ENCODE measurements at places on chromosomes 2 and 18. TPM values are rescaled to one million over a fixed set of nuclear protein-coding genes. Genes with fewer than 3 reads are reported as not detected.

Gene SNORC
- total RNA-seq = 0.96 TPM

Gene AGXT
- total RNA-seq = not detected

Gene LGALSL
- total RNA-seq = 43.2 TPM

Gene KHK
- 4.9 TPM for total RNA-seq

Gene ICA1L
- 2.3 TPM for total RNA-seq

Gene NDUFAF7
- 16.7 TPM for total RNA-seq

Gene GLS
- 209 TPM for total RNA-seq

Gene GPD2
- 41.9 TPM for total RNA-seq

Gene FER1L5
- 0.14 TPM for total RNA-seq

Gene POU3F3
- not detected for total RNA-seq

Gene CCDC150
- 0.87 TPM for total RNA-seq

Gene CKAP2L
- total RNA-seq = 0.46 TPM

Gene CD207
- total RNA-seq = 3.6 TPM

Gene EXOC6B
- total RNA-seq = 35.2 TPM

Gene C2orf78
- total RNA-seq = not detected

Gene SCN2A
- total RNA-seq = 0.58 TPM

Gene NEMP2
- 8.0 TPM for total RNA-seq

Gene PLGLB2
- 2.4 TPM for total RNA-seq

Gene CLHC1
- total RNA-seq = 12.3 TPM

Gene C2orf15
- 1.1 TPM for total RNA-seq

Gene TMEM163
- 34.6 TPM for total RNA-seq

Gene LAMA1
- 1.4 TPM for total RNA-seq

Gene GALM
- total RNA-seq = 14.7 TPM

Gene NOSTRIN
- 70.0 TPM for total RNA-seq

Gene SH3RF3
- total RNA-seq = 7.4 TPM

Gene IL1B
- 11.5 TPM for total RNA-seq

Gene CREG2
- not detected for total RNA-seq

Gene TXNDC9
- total RNA-seq = 21.9 TPM

Gene SLC23A3
- total RNA-seq = 3.1 TPM

Gene ZNF385B
- 62.3 TPM for total RNA-seq

Gene TFCP2L1
- total RNA-seq = 22.0 TPM

Gene PLA2R1
- 9.0 TPM for total RNA-seq

Gene AP1S3
- 16.8 TPM for total RNA-seq

Gene SPATA3
- total RNA-seq = not detected
